Hematopoietic multipotent progenitor cell treated with erythropoietin and hydrocortisone succinate and interleukin-3 and kit ligand, for 4 days (in vitro differentiated cells): ENCODE measurements at places on chromosomes 4 and X.

DNA sequence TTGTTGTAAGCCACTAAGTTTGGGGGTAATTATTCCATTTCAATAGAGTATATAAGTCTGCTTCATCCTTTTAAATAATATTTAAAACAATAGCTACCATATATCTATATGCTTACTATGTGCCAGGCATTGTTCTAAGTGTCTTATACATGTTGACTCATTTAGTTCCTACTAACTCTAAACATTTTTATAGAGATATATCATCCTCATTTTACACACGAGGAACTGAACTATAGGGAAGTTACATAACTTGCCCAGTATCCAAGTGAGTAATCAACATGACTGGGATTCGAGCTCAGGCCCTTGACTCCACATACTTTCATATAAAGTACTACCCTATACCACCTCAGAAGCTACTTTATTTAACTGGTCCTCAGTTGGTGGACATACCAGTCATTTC, 175.3 kb upstream of the RAI2 start:
- no peak for DNase-seq

DNA sequence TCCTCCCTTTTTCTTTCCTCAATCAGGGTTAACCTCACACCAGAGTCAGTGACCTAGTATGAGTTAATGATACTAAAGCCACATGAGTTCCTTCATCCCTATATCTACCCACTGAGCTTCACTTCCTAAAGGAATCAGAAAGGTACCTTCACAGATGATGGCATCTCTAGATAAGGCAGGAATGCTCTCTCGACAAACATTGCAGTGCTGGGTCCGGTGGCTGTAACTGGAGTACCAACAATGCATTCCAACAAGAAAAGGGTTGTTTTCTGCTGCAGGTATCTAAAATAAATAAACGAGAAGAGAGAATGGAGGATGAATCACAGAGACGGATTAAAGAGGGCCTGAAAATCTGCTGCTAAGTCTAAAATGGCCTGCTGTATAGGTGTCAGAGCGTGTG, 66.7 kb downstream of the DGKK start:
- DNase-seq = no peak

DNA sequence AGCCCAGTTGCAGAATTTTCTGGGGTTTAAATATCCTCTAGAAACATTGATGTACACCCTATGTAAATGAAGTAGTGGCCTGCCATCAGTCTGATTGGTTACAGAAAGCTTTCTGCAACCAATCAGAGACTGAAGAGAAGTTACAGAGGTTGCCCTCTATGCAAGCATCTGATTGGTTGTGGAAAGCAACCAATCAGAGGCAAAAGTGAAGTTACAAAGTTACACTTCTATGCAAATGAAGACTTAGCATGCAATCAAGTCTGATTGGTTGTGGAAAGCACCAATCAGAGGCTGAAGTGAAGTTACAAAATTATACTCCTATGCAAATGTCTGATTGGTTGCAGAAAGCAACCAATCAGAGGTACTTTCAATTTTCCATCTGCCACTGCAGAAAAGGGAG, 51.9 kb upstream of the USP9X start:
- DNase-seq = no peak

- no peak for DNase-seq
Observed at GRCh38 chr4:100649417-100649816, 131.6 kb upstream of the EMCN start.

DNA sequence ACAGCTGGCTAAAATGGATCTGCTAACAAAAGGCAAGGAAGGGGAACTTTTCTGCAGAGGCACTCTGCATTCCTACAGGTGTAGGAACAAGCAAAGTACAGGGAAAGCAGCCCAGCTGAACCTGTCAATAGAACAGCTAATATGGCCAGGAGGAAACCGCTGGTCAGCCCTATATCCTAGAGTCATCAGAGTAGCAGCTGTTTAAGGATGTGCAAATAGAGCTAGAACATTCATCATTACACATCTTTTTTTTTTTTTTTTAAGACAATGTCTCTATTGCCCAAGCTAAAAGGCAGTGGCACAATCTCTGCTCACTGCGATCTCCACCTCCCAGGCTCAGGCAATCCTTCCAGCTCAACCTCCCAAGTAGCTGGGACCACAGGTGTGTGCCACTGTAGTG, 163.0 kb downstream of the BTC start:
- peak; percentile 43 for DNase-seq

- DNase-seq = peak; percentile 74
Observed at GRCh38 chrX:46381630-46382029, 163.6 kb downstream of the ZNF674 start.

DNA sequence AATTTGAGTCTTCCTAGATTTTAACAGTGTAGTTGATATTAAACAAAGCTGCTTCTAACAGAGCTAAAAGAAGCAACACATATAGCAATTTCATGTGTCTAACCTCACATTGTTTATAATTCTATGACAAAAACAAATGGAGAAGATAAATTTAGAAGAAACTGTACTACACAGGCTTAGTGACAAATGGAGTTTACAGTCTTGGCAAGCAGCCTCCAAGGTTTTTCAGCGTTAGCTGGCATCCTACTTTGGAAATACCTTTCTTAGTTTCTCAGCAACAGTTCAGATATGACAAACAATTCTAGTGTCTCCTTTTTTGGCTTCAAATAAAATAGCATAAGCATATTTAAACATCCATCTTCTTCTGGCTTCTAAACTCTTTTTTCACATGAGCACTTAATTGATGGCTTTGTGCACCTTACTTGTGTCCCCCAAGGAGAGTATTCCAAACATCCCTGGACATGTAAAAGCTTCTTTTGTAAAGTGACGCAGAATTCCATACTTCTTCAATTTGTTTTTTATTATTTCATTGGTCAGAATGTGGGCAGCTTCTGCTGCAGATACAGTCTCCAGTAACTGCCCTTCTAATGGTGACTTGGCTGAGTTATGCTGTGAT, 249.8 kb downstream of the ANTXR2 start:
- no peak for DNase-seq

- no peak for DNase-seq
Observed at GRCh38 chrX:9087271-9088040, 53.5 kb upstream of the FAM9B start.

- peak; percentile 72 for DNase-seq
Observed at GRCh38 chr4:115515366-115515765, 401.9 kb upstream of the NDST4 start.

DNA sequence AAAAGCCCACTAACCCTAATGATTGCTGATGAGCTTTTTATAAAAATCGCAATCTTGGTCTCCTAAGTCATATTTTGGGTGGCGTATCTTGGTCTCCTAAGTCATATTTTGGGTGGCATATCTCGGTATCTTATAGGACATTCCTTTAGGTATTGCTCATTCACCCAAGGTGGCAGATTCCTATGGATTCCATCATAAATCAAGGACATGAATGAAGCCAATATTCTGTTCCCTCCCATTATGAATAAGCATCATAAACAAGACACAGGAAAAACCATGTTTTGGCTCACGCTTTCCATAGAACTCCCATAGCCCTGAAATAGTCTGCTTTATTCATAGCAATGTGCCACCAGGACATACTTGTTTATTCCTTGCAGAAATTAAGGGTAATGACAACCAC, 95.0 kb upstream of the CD99 start:
- DNase-seq = no peak

- DNase-seq = no peak
Observed at GRCh38 chrX:147899379-147900114, 12.2 kb upstream of the FMR1 start.

DNA sequence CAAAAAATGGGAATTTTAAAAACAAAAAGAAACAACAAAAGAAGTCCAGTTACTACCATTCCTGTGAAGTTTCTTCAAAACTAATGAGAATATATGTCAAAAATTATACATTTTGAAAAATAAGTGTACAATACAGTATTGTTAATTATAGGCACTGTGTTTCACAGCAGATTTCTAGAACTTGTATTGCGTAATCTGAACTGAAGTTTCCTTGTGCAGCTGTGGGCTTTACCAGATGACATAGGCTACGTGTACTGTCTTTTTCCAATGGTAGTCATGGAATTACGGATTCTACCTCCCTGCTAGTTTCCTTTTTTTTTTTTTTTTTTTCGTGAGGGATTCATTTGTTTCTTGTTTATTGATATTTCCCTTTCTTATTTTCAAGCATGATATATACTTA, 113.8 kb upstream of the GABRA2 start:
- peak; percentile 0 for DNase-seq

DNA sequence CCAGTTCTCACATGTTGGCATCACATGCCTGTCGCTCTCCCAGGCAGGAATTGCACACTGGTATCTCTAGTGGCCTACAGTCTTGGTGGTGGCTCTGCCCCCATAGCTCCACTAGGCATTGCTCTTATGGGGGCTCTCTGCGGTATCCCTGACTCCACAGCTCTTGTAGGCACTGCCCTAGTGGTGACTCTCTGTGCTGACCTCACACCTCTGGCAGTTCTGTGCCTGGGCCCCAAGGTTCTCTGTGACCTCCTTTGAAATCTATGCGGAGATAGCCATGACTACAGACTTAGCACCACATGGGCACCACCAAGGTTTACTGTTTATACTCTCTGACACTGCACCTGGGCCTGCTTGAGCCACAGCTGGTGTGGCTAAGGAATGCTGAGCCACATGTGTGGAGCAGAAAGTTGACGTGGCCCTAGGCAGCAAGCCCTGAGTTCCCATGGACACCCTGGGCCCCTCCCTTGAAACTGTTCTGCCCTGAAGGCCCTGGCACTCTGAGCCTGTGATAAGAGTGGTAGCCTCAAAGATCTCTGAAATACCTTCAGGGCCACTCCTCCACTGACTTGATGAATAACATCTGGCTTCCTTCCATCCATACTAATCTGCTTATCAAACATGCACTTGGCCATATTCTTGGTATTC, 8.0 kb downstream of the SLC9B1 start:
- peak; percentile 88 for DNase-seq

GRCh38 chrX:130261296-130261893, 7.3 kb downstream of the ZNF280C start:
- DNase-seq = no peak

DNA sequence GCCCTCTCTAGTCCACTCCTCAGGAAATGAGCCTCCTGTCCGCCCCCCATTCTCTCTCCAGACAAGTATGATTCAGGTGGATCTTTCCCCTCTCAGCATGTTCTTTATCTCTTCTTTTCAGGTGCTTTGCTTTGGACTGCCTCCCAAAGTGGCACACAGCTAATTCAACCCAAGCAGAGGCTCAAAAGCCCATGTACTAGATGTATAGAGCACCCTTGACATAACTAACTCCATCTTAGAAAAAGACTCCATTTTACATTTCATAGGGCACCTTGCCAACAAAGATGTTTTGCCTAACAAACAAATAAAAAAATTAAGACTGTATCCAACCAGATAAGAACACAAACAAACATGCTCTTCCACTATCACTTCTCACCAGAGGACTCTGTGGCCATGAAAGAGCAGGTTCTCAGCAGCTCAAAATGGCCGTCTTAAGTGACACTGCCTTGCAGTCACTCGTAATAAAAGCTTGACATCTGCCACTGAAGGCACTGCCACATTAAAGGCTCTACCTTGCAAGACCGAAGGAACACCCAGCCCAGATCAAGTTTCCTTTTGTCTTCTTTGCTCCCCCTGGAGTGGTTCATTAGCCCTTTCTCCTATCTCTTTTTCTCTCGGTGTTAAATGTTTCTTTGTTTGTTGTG, 84.9 kb upstream of the TAB3 start:
- DNase-seq = peak; percentile 31

- DNase-seq = peak; percentile 55
Observed at GRCh38 chrX:13469963-13470684, 99.3 kb upstream of the EGFL6 start.
